AG10803 (cell line): ENCODE measurements at places on chromosomes 7 and 10.

DNA sequence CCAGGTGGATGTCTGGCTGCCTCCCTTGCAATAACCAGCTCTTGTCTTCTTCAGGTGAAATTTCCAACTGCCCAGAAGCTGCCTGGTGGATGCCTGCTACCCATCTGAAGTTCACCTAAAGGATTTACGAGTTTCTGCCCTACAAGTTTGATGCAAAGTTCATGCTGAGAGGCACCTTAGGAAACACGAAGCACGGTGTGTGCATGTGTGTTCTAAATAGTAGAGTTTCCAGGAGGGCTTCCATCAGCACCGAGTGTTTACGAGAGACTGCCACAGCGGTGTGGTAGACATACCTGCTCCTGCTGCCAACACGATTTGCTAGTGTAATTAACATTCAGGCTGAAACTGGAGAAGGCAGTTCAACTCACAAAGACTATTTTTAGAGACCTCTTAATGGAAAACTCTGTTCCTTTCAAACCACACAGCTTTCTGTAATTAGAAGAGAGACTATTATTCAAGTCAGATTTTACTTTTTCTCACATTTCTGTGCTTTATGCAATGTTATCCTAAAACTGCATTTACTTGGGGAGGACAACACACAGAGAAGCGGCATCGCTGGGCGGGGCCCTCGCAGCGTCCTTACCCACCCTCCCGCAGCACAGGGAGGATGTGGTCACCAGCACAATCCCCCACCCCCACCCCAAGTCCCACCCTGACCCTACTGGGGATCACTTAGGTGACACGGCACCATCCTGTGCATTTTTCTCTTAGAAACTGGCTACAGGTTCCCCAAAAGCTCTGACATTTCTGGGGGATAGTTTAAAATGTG is 15.5 kb upstream of the CPXM2 start:
- no peak for DNase-seq

DNA sequence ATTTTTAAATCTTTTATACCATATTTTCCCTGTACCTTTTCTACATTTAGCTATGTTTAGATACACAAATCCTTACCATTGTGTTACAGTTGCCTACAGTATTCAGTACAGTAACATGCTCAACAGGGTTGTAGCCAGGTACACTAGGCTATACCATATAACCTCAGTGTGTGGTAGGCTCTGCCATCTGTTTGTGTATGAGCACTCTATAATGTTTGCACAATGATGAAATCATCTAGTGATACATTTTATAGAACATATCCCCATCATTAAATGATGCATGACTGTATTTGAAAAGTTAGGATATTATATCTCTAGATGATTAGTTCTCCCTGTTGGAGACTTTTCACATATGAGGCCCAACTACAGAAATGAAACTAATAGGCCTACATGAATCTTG is 188.6 kb downstream of the STK31 start:
- no peak for DNase-seq

- no peak for DNase-seq
These were observed 74.8 kb downstream of the GPR37 start for GRCh38 chr7:124690840-124691239.

DNA sequence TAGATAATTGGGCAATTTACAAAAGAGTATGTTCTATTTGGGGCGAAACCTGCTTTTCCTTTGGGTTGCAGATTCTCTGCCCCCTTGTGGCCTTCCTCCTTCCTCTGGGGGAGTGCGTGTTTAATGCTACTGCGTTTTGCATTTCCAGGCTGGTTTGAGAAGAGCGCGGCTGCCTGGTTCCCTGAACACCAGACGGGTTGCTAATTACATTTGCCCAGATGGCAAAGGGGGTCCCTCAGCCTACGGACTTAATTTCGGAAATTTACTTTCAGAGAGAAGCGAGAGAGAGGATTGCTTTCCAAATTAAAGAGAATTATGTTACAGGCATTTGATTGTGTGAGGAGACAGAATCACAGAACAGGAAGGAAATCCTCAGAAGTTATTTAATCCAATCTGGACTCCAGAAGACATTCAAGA is 91.9 kb upstream of the JAZF1 start:
- peak; percentile 65 for DNase-seq

DNA sequence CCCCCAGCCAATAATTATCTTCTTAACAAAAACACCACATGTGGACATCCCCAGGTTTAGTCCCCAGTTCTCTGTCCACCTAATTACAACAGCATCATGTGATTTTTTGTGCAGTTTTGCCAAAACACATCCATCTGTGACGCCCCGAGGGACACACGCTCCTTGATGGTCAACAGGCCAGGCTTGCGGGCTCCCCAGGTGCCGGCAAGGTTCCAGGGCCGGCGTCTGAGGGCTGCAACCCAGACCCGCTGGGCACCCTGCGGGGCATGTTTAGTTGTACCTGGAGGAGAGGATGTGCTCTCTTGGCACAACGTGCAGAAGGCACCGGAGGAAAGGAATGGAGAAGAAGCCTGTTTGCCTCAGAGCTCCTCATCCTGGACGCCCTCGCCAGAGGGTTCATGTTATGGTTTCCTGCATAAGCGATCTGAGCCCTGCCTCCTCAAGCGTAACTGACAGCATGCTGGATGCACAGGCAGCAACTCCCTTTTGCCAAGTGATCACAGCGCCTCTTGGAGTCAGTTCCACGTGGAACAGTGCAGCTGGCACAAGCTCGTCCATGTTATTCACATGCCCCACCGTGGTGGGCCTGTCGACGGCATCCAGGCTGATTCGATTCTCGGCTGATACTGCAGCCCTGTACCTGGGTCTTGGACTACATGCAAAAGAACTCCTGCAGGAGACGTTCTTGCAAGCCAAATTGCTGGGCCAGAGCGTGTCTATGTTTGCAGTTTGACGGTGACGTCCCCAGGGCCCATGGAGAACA is 41.6 kb downstream of the JAKMIP3 start:
- DNase-seq: no peak

DNA sequence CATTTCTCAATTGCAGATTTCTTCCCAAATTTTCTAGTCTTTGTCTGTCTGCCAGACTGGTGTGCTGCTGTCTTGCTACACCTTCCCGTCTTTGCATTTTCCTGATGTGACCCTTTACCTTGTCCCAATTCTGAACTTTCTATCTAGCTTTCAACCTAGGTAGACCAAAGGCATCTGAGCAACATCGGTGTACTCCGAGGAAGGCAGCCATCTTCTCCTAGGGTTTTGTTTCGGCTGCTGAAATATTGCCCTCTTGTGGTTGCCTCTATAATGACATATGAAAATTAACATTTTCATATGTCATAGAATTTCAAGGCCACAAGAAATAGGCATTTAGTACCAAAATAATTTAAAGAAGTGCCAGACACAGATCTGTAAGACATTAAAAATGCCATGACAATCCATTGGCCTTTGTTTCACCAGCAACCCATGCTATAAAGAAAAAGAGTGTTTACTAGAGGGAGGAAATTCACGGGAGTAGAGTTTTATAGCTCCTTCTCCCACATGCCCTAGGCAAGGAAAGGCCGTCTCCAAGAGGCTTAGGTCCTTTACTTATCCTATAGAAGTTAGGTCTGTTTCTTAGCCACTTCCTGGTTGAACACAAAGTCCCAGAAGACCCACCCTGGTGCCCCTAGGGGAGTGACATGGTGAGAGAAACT is 23.4 kb downstream of the OR9A2 start:
- peak; percentile 52 for DNase-seq

- DNase-seq: no peak
These were observed 335.2 kb upstream of the KCND2 start for GRCh38 chr7:119937745-119938144.

- DNase-seq: no peak
These were observed 7.8 kb downstream of the DNAJC2 start for GRCh38 chr7:103336761-103337160.

DNA sequence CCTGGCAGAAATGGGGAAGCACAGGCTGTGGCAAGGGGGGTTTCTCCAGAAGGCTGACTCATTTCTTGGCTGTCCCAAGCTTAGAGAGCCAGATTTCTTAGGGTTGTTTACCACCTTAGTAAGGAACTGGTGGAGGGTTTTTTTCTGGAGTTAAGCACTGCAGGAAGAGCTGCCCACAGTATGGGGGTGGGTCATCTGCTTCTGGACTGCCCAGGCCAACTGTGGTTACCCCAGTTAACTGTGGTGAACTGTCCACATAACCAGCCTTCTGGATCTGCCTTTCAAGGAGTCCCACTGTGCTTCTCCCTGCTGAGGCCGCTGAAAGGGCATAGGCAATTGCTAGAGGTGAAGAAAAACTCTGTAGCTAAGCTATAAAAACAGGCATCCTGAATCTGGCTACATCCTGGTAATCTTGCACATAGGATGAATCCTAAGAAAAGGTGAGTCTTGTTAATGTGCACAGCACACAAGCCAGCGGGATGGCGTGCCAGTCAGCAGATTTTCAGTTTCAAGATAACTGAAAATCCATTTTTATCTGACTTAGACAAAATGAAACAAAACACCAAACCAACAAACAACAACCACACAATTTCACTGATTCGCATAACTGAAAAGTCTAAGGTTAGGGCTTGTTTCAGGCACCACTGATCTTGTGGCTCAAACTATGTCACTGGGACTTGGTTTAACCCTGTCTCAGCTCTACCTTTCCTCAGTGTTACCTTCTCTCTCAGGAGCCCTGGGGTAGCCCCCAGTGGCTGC is 21.6 kb upstream of the TSPAN33 start:
- no peak for DNase-seq

- no peak for DNase-seq
These were observed 137.5 kb upstream of the LRRTM3 start for GRCh38 chr10:66788178-66788987.

- DNase-seq: no peak
These were observed 1.6 kb downstream of the GTF2IRD1 start for GRCh38 chr7:74455291-74455804.

DNA sequence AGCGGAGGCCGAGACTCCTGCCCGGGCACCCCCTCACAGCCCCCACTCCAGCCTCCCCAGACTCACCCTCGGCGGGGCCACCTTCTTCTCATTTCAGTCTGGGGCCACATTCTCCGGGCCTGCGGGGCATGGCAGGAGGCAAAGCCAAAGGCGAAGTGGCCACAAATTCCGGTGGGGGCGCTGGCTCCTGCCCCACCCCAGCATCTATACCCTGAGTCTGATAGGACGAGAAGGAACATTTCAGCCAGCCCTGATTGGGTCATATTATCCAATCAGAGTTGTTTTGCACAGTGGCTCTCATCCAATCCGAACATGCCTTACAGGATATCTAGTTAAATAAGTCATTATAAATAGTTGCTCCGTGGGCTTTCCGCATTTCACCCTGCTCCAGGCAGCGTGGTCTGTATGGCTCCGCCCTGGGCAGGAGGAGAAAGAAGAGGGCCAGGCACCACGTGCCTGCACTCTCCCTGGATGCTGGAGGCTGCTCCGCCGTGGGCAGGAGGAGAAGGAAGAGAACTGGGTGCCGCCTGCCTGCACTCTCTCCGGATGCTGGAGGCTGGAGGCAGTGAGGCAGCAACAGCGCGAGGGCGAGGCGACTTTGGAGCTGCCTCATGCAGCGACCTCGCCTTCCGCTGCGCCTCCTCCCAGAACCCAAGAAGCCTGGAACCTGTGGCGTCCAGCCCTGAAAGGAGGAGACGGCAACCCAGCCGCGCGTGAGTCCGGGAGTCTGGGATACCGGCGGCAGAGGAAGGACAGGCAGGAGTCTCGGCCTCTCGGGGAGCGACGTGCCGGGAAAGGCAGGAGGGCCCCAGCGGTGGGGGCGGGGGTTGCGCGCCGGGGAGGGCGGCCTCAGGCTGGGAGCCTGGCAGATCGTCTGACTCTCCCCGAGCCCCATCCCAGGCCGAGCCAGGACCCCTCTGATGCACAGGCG is 162.9 kb downstream of the ZNF33B start:
- DNase-seq: peak; percentile 44

DNA sequence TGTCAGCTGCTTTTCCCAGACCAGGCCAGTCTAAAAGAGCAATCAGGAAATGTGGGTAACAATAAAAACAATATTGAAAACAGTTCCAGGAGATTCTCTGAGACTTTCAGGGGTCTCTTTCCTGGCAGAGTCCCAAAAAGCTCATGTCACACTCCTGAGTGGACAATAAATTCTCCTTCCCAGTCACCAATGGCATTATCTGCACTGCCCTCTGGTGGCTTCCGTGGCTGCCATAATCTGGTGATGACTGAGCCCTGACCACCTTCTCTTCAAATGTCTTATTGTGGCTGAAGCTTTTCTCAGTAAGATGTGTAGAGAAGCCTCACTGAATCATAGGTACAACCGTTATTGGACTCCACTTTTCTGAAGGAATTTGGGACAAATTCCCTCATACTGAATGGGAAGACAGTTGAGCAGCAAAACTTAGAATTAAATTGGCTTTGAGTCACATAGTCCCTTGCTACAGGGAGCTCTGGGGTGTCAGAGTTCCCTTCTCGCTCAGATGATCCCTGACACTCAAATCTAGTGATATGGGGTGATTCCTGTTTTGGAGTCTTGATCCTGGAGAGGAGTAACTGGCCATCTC is 24.4 kb upstream of the ASAH2 start:
- DNase-seq: no peak

GRCh38 chr7:64046041-64046389 is 781 bp downstream of the ZNF727 start:
- no peak for DNase-seq

GRCh38 chr10:25382029-25382810 is 207.4 kb downstream of the GPR158 start:
- no peak for DNase-seq

DNA sequence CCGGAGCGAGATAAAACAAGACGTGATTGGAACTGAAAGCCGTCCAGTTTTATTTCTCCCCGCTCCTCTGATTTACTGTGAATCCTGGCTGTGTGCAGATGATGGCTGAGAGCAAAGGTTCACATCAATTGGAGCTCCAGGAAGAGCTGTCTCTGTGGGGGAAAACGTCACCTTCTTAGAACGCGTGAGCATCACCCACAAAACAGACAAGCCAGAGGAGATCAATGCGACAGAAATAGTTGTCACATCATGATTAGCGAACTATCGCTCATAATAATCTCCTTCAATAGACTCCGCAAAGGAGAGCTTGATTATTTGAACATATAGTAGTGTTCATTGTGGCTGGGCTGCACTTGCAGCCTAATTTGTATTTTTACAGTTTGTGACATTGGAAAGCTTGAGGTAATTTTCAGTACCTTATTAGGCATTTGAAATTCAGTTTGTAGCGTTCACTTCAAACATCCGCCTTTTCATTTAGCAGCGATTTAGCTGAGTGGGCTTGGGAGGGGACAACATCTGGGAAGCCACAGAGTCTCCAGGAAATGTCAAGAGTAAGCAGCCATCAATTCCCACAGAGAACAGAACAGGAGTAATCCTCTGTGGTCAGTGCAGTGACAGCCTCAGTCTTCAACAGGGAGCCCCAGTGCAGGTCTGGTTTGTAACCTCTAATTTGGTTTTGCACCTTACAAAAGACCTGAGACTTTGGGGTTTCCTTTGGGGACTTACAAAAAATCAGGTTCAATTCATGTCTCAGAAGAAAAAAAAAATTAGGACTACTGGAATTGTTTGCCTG is 276.8 kb upstream of the PFKP start:
- no peak for DNase-seq

- no peak for DNase-seq
These were observed 2.1 kb upstream of the ZNF117 start for GRCh38 chr7:64992971-64993370.

DNA sequence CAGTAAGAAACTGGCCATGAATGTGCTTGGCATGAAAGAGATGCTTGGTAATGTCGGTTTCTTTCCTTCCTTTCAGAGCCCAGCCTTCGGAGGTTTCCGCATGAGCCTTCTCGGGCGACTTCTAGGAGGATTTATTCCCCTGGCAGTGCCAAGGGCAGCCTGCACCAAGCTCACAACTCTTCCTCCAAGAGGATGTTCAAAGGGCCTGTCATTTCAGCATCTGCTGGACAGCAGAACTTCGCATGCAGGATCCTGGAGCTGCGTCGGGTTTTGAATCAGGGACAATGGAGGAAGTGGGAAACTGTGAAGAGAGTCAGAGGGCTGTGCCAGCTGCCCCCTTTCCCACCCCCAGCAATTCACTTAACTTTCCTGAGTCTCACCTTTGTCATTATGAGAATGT is 21.3 kb downstream of the GOLGA7B start:
- DNase-seq: no peak
